ENCODE measurements at places on chromosomes 4 and X. TPM values are rescaled to one million over a fixed set of nuclear protein-coding genes. Genes with fewer than 3 reads are reported as not detected.

DNA sequence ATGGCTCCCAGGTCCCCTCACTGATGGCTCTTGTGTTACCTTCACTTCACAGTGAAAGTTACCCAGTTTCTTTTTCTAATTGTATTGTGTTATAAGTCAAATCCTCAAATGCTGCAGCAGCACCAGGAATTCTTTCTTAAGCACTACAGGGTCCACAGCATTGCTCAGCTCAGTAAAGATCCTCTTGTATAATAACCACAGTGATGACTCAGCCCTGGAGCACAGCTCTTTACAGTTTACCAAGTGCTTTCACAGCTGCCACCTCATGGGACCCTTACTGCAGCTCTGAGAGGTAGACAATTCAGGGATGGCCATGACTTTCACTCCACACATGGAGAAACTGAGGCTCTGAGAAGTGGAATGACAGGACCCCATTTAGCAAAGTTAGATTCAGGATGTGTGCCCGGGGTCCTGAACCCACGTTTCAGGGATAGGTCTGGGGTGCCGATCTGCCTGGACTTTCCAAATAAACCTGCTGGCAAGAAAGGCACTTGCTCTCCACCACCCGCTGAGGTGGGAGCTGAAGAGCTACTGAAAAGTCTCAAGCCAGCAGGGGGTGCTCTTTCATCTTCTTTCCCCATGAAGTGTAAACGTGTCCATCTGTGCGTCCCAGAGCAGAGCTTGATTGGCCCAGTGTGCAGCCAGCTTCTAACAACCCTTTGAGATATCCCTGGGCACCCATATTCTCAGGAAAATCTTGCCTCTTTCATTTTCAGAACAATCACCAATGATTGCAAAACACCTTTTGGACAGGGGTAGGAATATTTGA is 35.7 kb upstream of the GABRQ start:
- H3K4me3 ChIP-seq = no peak overlapping the region
- no peaks in the 10 kb centered on the region for H3K4me1 ChIP-seq
- no peaks in the 10 kb centered on the region for H3K36me3 ChIP-seq
- no peak overlapping the region for H3K27ac ChIP-seq
- DNase-seq = no peak
- no peaks in the 10 kb centered on the region for H3K27me3 ChIP-seq

Gene RGN
- total RNA-seq = 16.1 TPM

DNA sequence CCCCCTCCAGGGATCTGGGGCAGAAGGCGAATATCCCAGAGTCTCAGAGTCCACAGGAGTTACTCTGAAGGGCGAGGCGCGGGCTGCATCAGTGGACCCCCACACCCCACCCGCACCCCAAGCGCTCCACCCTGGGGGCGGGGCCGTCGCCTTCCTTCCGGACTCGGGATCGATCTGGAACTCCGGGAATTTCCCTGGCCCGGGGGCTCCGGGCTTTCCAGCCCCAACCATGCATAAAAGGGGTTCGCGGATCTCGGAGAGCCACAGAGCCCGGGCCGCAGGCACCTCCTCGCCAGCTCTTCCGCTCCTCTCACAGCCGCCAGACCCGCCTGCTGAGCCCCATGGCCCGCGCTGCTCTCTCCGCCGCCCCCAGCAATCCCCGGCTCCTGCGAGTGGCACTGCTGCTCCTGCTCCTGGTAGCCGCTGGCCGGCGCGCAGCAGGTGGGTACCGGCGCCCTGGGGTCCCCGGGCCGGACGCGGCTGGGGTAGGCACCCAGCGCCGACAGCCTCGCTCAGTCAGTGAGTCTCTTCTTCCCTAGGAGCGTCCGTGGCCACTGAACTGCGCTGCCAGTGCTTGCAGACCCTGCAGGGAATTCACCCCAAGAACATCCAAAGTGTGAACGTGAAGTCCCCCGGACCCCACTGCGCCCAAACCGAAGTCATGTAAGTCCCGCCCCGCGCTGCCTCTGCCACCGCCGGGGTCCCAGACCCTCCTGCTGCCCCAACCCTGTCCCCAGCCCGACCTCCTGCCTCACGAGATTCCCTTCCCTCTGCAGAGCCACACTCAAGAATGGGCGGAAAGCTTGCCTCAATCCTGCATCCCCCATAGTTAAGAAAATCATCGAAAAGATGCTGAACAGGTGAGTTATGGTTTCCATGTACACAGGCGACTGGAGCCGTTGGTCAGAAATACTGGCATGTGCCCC is at the start of gene CXCL1:
CXCL1 (plus strand) TSS at position 264 of the 926 bp plus-strand sequence; CDS start at position 342, 78 bp downstream.
- H3K4me3 ChIP-seq = peak within 1 kb of the TSS; percentile 75
- no peaks in the 10 kb centered on the region for H3K36me3 ChIP-seq
- H3K27ac ChIP-seq = no peak within 1 kb of the TSS

DNA sequence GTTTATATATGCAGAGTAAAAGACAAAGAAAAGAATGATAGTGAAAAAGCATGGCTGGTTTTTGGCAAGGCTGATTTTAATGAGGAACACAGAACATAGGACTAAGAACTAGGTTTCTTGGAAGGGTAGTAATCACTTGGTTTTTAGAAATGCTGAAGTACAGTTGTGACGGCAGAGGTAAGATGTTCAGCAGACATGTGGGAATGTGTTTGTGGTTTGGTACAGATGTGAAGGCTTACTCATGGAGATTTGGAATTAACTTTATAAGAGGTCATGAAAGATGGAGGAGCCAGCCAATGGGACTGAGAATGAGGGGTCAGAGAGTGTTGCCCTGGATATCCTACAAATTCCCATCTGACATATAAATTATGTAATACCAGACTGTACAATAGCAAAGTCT is 243.6 kb downstream of the NPFFR2 start:
- no peak overlapping the region for H3K4me3 ChIP-seq
- H3K36me3 ChIP-seq = no peaks in the 10 kb centered on the region
- no peaks in the 10 kb centered on the region for H3K27me3 ChIP-seq
- no peaks in the 10 kb centered on the region for H3K4me1 ChIP-seq
- no peak for DNase-seq
- H3K27ac ChIP-seq = no peak overlapping the region

Gene SPANXC
- not detected for total RNA-seq

DNA sequence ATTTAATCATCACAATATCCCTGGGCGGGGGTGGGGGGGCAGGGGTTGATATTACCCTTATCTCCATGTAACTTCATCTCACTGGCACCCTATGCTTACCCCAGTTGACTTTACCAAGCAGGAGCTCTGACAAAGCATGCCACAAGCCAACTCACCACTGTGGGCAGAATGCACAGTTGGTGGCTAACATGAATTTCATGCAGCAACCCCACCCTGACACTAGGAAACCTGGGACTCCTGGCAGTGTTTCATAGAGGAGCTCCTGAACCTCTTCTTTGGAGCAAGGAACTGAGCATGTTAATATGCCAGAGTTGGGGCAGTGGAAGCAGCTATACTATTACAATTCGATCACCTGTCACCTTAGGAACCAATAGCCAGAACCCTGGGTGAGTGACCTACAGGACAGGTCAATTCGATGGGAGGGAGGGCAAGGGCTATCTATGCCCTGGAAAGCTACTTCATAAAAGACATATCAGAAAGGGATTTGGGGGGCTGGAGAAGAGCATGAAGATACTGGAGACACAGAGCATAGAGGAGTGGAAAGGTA is 97.2 kb upstream of the ACSL4 start:
- no peak for DNase-seq
- H3K27me3 ChIP-seq = no peaks in the 10 kb centered on the region
- H3K36me3 ChIP-seq = no peaks in the 10 kb centered on the region
- H3K4me3 ChIP-seq = no peak overlapping the region
- H3K4me1 ChIP-seq = no peaks in the 10 kb centered on the region

- H3K27me3 ChIP-seq = no peaks in the 10 kb centered on the region
- no peak for DNase-seq
- no peaks in the 10 kb centered on the region for H3K36me3 ChIP-seq
- no peak overlapping the region for H3K4me3 ChIP-seq
- no peak overlapping the region for H3K27ac ChIP-seq
- H3K4me1 ChIP-seq = no peaks in the 10 kb centered on the region
Measured at GRCh38 chr4:166311169-166311568, 438.1 kb downstream of the TLL1 start.

- H3K4me1 ChIP-seq = no peaks in the 10 kb centered on the region
- no peak for DNase-seq
- no peak overlapping the region for H3K27ac ChIP-seq
Measured at GRCh38 chr4:650951-651883, 22.9 kb downstream of the ATP5ME start.

- no peaks in the 10 kb centered on the region for H3K36me3 ChIP-seq
- no peaks in the 10 kb centered on the region for H3K4me1 ChIP-seq
- H3K27me3 ChIP-seq = no peaks in the 10 kb centered on the region
- H3K27ac ChIP-seq = no peak overlapping the region
Measured at GRCh38 chrX:70970482-70970995, 39.6 kb upstream of the SLC7A3 start.

DNA sequence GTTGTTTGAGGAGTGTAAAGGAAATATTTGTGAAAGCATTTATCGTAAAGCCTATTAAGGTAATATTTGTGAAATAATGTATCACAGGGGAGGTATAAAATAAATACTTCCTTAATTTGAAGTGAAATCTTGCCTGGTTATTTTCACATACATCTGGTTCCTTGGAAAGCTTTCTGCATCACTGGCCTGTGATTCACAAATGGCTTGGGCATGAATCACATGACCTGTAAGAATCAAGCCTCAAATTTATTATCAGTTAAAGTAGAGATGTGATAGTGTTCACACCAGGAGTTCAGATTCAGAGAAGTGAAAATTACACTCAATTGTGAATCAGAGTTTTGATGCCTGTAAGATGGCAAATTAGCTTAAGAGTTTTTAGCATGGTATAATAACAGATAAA is 1911.4 kb downstream of the STIM2 start:
- H3K4me1 ChIP-seq = no peaks in the 10 kb centered on the region
- H3K36me3 ChIP-seq = no peaks in the 10 kb centered on the region
- no peak overlapping the region for H3K27ac ChIP-seq
- no peak for DNase-seq
- H3K27me3 ChIP-seq = no peaks in the 10 kb centered on the region

Gene CCNB3
- not detected for total RNA-seq

GRCh38 chr4:145552181-145552822 is 66.9 kb upstream of the MMAA start:
- no peaks in the 10 kb centered on the region for H3K27me3 ChIP-seq
- H3K36me3 ChIP-seq = peaks cover 5% of the 10 kb centered on the region
- H3K4me1 ChIP-seq = no peaks in the 10 kb centered on the region
- no peak overlapping the region for H3K4me3 ChIP-seq
- DNase-seq = no peak
- no peak overlapping the region for H3K27ac ChIP-seq

GRCh38 chrX:45749375-45749774 is 548.7 kb upstream of the DIPK2B start:
- peaks cover 17% of the 10 kb centered on the region for H3K4me1 ChIP-seq
- H3K27ac ChIP-seq = peak overlapping the region; percentile 8
- no peak overlapping the region for H3K4me3 ChIP-seq
- no peak for DNase-seq
- H3K27me3 ChIP-seq = no peaks in the 10 kb centered on the region

DNA sequence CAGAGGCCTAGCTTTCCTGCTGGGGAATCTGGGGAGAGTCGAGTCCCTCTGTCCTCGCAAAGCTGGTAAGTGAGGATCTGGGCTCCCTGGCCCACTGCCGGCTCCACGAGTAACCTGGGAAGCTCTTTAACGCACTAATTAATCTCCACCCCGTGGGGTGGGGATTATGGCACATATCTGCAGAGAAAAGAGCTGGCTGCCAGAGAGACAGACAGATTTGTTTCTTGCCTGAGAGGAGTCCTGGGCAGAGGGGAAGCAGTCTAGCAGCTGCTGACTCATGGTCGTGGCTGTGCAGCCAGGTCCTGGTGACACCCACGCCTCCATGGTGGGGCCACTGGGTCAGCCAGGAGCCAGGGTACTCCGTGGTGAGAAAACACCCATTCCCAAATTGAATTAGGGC is 14.0 kb downstream of the SORCS2 start:
- H3K4me1 ChIP-seq = peaks cover 19% of the 10 kb centered on the region
- no peaks in the 10 kb centered on the region for H3K27me3 ChIP-seq
- peak overlapping the region; percentile 43 for H3K4me3 ChIP-seq
- no peaks in the 10 kb centered on the region for H3K36me3 ChIP-seq

Gene SLC26A1
- total RNA-seq = not detected

- DNase-seq = no peak
- peak overlapping the region; percentile 68 for H3K4me3 ChIP-seq
- no peaks in the 10 kb centered on the region for H3K36me3 ChIP-seq
- H3K27me3 ChIP-seq = no peaks in the 10 kb centered on the region
Measured at GRCh38 chr4:118850488-118851173, 14.7 kb upstream of the SEC24D start.

Gene LANCL3
- 0.99 TPM for total RNA-seq

Gene IDS
- 204 TPM for total RNA-seq

DNA sequence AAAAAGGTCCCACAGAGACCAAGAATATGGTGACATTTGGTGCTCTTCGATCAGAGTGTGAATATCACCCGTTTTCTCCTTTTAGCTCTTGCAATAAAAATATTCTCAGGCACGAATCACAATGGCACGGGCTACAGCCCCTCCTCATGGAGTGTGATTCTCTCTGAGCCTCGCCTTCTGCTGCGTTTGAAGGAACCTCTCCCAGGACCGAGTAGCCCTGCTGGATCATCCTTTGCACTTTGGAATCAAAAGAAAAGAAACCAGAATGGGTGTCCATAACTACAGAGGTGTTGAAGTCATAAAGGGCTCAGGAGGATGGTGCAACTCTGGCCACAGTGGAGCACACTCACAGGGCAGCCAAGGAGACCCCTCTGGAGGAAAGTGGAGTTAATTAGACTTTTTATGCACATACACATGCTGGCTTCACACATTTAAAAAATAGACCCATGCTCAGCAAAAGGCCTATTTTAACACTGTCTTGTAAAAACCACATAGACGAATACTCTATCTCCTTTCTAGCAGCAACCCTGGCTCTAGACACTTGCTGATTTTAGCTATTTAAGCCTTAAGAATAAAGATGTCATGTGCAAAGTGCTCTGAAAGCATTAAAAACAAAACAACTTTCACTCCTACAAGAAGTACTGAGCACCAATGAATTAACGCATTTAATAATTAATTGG is 19.1 kb downstream of the MAML3 start:
- no peak for DNase-seq
- no peaks in the 10 kb centered on the region for H3K4me1 ChIP-seq
- H3K27me3 ChIP-seq = no peaks in the 10 kb centered on the region
- H3K36me3 ChIP-seq = no peaks in the 10 kb centered on the region
- H3K4me3 ChIP-seq = no peak overlapping the region
- H3K27ac ChIP-seq = no peak overlapping the region

DNA sequence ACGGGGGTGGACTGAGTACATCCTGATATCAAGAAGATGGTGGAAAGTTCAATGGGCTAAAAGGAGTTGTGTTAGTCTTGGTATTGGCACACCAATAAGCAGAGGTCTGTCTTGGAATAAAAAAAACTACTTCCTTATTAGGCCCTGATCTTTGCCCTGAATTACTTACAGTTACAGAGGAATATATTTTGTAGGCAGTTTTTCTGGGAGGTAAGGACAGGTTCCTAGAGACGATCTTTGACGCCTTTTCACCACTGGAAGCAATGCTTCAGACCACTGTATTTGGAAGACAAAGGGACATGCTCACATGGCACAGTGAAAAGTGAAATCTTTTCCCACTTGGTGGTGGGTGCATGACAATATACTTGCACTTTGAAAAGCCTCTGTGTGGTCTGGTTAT is 618 bp upstream of the XK start:
- H3K4me3 ChIP-seq = peak overlapping the region; percentile 72
- H3K27me3 ChIP-seq = no peaks in the 10 kb centered on the region
- H3K27ac ChIP-seq = peak overlapping the region; percentile 77
- no peaks in the 10 kb centered on the region for H3K36me3 ChIP-seq

GRCh38 chrX:49840679-49841078 is 11.6 kb downstream of the PAGE4 start:
- no peak for DNase-seq
- no peak overlapping the region for H3K4me3 ChIP-seq
- H3K27ac ChIP-seq = no peak overlapping the region
- H3K36me3 ChIP-seq = no peaks in the 10 kb centered on the region
- H3K27me3 ChIP-seq = no peaks in the 10 kb centered on the region
- H3K4me1 ChIP-seq = no peaks in the 10 kb centered on the region
